ENCODE measurements at places on chromosomes 1 and 21.

GRCh38 chr1:247336390-247336789 is 4.7 kb upstream of the ZNF496 start:
- no peak for DNase-seq

GRCh38 chr1:60394436-60394835 is 320.9 kb upstream of the C1orf87 start:
- no peak for DNase-seq

DNA sequence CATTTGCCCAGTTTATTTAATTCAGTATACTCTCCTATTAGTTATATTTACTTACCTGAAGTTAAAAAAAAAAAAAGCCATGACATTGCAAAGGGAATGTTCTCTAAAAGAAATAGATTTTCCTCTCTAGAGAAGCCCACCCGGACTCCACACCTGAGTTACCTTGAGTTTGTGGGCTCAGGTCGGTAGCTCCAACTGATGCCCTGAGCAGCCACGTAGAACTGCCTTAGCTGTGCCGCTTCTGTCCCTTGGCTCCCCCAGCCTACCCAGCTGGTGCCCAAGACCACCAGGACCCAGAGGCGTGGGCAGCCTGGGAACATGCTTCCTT is 250 bp downstream of the F5 start:
- no peak for DNase-seq

GRCh38 chr1:93969371-93969770 is 60.1 kb upstream of the GCLM start:
- DNase-seq, result no peak

- no peak for DNase-seq
Measured at GRCh38 chr1:154316704-154317103, 4.2 kb upstream of the AQP10 start.

GRCh38 chr1:73783352-73783751 is 414.6 kb downstream of the LRRIQ3 start:
- no peak for DNase-seq

- no peak for DNase-seq
Measured at GRCh38 chr1:59072583-59072947, 224.3 kb upstream of the FGGY start.

GRCh38 chr1:180643693-180644092 is 11.9 kb downstream of the XPR1 start:
- DNase-seq, result no peak

GRCh38 chr1:202568410-202568809 is 141.8 kb downstream of the SYT2 start:
- no peak for DNase-seq

DNA sequence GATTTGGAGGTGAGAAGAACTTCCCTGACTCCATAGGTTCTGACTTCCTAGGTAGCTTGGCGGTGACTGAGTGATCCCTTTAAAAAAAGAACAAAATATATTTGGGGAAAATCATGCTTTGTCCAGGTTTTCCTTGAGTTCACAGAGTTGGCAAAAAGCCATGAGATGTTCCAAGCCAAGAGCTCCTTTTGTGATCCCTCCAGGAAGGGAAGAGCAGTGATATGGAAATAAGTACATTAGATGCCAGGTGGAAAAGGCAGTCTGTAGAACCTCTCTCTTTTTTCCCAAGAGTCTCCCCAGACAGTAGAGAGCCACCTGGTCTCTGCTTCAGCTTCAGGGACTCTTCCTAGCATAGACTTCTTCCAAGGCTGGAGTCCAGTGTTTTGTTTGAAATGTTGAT is 10.2 kb downstream of the TLCD4 start:
- DNase-seq, result no peak

GRCh38 chr1:212237651-212238050 is 47.6 kb upstream of the PPP2R5A start:
- no peak for DNase-seq

DNA sequence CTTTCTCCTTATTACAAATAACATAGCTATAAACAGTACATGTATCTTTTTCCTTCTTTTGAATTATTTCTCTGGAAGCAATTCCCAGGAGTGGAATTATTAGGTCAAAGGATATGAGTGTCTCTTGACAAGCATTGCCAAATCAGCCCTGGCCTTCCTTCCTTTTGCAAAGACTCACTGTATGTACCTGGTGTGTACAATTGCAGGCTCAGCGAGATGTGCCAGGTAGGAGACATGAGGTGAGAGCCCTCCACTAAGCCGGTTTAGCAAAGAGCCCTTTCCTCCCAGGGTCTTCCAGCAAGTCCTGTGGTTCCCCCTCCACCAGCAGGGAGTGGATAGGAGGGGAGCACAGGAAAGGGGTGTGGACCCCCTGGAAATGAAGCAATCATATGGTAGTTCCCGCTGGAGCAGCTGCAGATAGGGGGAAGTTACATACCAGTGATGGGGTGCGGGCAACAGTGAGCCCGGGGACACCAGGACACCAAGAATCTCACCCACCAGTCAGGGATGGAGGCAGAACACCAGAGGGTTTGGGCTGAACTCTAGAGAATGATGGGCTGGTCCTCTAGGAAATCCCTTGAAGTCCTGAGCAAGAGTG is 18.3 kb downstream of the RCSD1 start:
- DNase-seq, result no peak

GRCh38 chr1:202145068-202145743 is 669 bp upstream of the ARL8A start:
- no peak for DNase-seq
